KG1 (cell line): ENCODE measurements at places on chromosomes 2 and 18.

DNA sequence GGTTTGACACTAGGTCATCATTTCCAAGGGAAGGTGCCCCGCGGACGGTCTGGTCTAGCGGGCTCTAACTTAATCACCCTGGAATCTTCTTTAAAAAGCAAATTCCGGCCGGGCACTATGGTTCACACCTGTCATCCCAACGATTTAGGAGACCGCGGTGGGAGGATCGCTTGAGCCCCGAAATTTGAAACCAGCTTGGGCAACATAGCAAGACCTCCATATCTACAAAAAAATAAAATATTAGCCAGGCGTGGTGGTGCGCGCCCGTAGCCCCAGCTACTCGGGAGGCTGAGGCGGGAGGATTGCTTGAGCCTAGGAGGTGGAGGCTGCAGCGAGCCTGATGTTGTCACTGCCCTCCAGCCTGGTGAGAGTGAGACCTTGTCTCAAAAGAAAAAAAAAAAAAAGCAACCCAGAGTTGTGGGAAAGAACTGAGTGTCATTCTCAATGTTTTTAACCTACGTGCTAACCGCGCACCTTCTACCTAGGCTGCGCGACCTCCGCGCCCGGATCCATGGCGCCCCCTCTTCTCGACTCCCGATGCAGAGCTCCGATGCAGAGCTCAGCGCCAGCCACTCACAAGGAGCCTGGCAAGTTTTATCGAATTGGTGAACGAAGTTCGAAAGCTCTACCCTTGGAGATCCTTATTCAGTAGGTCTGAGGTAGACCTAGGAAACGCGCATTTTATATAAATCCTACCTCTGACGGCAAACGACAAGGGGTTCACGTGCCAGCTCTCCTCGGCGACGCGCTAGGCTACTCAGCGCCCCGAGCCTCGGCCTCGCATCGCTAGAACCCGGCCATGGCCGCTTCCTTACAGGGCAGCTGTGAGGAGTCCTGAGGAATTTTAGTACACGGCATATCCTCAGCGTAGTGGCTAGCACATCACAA, 888 bp upstream of the TWSG1 start:
- DNase-seq = no peak

GRCh38 chr2:239267288-239267951, 133.4 kb downstream of the HDAC4 start:
- DNase-seq = peak; percentile 81

DNA sequence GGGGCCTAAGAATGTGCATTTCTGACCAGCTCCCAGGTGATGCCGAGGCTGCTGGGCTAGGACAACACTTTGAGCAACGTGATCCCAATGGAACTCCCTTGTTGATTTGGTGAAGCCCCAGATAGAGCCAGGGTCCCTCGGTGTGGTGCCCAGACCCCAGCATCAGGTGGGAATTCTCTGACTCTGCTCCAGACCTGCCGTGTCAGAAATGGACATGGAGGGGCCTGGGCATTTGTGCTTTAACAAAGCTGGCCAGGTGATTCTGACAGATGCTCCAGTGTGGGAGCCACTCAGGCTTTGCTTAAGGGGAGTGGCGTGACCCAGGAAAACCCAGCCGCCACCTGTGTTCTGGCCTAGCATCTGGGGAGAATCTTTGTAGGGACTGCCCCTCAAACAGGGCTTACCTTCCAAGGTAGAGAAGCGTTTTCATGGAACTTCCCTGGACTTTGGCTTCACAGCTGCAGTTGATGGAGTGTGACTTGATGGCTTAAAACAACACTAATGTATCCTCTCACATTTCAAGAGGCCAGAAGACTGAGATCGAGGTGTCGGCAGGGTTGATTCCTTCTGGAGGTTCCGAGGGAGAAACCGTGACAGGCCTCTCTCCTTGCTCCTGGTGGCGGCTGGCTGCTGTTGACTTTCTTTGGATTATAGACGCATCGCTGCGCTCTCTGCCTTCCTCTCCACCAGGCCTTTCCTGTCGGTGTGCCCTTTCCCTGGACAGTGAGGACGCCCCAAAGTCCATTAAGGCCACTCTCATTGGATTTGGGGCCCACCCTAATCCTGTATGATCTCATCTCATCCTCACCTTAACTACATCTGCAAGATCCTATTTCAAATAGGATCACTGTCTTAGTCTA, 57.0 kb upstream of the HDAC4 start:
- DNase-seq = no peak

DNA sequence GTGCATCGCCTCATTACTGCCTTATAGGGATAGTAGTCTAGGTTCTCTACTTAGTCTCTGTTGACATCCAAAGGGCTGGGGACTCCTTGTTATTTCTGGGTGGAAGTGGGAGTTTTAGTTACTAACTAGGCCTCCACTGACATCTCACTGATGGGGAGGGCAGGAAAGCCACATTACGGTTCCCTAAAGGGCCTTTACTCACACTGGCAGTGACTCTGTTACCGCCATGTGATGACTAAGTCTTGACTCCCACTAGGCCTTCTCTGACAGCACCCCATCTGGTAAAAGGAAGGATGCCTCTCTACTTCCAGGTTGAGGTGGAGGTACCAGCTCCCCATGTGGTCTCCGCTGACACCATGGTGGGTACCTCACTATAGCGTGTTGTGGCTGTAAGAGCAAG, 14.0 kb upstream of the BCL2L11 start:
- no peak for DNase-seq

- no peak for DNase-seq
Observed at GRCh38 chr2:36433311-36434217, 78.0 kb downstream of the CRIM1 start.

GRCh38 chr2:134718817-134719814, at the start of gene TMEM163:
Gene TMEM163 (minus strand): TSS chr2:134719000.
- DNase-seq = no peak
